COLO829 (cell line): ENCODE measurements at places on chromosomes 2 and 18.
A peak's percentile ranks its signal among the peaks of the same experiment; 100 is the strongest.

GRCh38 chr2:59000796-59001195, 759.7 kb upstream of the FANCL start:
- no peak for DNase-seq

DNA sequence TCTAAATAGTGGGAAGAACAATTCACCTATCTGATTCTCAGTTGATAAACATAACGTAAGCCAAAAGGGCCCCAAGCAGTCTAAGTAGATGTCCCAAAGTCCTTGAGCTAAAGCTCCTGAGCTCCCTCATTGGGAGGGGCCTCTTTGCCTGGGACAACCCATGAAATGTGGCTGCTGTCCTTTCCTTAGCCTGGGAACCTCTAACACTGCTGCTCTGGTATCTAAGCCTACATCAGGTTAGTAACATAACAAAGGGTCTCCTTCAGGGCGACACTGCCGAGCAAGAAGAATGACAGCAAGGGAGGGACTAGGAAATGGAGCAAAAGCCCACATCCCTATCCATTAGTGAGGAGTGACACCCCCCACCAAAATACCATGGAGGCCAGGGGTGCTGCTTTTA, 98.3 kb downstream of the MAPRE2 start:
- DNase-seq = no peak

DNA sequence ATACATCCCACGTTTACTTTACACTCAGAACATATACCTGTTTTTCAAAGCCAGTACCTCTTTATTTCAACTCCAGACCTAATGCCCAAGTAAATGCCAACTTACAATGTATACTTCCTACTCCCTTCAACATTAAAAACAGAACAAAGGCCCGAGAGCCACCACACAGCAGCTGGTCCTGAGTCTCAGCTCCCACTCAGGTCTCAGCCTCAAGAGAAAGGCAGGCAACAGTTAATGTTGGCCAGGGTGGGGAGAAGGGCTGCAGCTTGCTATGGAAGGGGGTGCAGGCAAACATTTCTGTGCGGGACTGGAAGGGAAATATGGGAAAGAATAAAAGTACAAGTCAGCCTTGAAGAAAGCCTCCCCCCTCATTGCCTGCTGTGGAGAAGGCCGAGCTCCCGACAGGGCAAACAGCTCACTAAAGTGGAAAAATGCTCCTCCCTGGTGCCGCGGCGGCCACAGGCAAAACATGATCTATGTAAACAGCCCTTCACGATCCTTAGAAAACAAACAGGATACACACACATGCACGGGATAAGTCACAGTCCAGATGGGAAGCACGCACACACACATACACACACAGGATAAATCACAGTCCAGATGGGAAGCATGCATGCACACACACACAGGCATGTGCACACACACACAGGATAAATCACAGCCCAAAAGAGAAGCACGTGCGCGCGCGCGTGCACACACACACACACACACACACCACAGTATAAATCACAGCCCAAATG, 67.4 kb downstream of the ADNP2 start:
- DNase-seq = no peak

GRCh38 chr2:233455006-233455405, 100.7 kb downstream of the DGKD start:
- DNase-seq = no peak

DNA sequence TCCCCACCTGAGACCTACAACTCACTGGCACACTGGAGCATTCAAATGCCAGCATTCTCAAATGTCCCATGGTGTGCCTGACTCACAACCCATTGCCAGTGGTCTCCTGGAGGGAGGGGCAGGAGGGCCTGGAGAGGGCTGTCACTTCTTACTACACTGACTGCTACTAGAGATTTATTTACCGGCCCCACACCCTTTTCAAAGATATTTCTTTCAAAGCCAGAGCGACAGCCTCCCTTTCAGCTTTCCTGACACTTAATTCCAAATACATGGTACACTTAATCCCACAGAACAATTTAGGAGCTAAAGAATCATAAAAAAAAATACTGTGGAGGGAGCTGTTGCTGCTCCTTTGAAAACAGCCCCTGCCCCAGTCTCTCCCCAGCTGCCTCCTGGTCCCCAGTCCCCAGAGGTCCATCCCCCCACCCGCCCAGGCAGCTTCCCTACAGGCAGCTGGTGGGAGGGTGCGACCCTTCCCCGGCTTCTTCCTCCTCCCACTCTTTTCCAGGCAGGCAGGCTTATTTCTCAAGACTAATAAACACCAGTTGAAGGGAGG, 129.1 kb upstream of the SMAD2 start:
- DNase-seq = no peak

DNA sequence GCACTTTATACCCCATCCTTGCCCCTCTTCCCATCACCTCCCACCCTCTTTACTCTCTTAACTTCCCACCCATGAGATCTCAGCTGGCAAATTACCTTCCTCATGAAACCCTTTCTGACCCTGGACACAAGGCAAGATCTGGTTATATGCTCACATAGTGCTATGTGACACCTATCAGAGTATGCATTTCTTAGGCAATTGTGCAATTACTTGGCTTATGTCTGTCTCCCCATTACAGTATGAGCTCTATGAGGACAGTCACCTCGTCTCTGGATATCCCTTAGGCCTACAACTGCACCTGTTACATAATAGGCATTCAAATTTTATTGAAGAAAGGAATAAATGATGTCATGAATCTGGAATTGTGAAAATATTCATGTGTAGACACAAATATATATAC, 91.4 kb downstream of the ZNF385B start:
- no peak for DNase-seq

- no peak for DNase-seq
Measured at GRCh38 chr2:39023649-39024048, 97.2 kb downstream of the SOS1 start.

- no peak for DNase-seq
Measured at GRCh38 chr2:237670641-237671040, 43.3 kb downstream of the LRRFIP1 start.

DNA sequence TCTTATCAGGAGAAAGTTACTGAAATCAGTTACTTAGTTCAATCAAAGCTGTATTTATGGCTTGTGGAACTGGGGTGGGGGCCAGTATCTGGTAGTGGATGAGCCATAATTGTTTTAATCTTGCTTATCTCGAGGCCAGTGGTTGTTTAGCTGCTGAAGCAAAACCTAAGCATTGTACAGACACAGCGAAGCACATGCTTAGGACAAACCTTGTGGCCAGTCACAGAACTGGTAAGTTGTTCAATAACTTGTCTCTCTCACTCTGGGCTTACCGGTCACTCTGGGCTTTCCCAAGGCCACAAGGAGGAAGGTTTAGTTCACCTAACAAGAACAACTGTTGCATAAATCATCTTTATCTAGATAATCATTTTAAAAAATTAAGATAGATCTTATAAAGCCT, 296.6 kb upstream of the NETO1 start:
- no peak for DNase-seq

DNA sequence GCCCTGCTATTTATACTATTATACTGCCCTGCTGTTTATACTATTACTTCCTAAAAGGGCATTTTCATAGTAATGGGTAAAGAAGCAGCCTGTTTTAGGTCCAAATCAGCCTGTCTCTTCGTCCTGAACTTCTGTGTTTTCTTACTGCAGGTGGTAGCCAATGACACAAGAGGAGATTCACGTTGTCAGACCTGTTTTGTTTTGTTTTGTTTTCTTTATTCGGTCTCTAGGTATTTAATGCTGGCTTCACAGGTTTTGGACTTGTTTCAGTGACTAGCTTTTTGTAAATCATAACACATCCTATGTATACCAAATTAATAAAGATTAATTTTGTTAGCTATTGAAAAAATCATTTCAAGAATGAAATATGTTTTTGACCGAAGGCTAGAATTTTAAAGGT, 116.4 kb downstream of the MAP3K20 start:
- no peak for DNase-seq

DNA sequence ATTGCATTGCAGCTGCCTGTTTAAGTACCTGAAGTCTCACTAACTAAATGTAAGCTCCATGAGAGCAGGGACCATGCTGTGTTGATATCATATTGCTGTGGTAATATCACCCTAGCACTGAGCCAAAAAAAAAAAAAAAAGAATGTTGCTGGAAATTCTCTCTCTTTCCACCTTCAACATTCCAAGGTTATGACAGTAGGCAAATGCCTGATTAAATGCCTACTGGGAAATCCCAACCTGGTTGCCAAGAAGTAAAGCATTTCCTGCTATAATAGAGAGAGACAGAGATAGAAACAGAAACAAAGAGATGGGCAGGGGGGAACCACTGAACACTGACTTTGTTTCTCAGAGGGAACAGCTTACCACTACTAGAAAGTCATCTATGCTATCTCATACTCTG, 1604.2 kb downstream of the LRP1B start:
- DNase-seq = no peak

DNA sequence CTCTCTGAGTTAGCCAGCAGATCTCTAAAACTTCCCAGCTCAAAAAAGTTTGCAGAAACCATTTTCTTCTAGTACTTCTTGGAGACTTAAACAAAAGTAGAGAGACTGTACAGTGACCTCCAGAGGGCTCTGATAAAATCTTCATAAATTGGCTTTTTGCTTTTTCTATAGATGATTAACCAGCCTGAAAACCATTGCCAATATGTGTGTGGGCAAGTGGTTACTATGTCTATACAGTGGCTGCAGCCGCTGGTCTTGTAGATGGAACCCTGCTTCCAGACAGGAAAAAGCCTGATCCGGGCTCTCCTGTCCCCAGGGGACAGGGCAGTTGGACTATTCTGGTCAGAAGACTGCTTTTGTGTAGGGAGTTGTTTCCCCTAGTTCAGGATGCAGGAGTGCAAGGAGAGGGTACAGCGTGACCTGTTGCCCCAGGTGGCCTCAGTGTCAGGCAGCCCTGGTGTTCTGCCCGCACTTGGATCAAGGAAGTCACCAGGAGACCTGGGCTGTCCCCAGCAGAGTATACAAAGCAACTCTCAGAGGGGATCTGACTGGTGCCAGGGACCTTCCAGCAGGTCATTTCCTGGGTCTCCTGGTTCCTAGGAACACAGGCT, 7.3 kb upstream of the PTPRM start:
- DNase-seq = no peak

GRCh38 chr18:42437646-42438045, 482.6 kb downstream of the PIK3C3 start:
- DNase-seq = no peak

- DNase-seq = peak; percentile 47
Measured at GRCh38 chr18:46324087-46324955, 220.1 kb downstream of the HAUS1 start.

GRCh38 chr2:131045286-131046027, 47.8 kb downstream of the FAM168B start:
- DNase-seq = no peak

GRCh38 chr2:152870239-152870638, 151.8 kb downstream of the ARL6IP6 start:
- no peak for DNase-seq

GRCh38 chr2:167832868-167833287, 414.5 kb downstream of the STK39 start:
- no peak for DNase-seq

- DNase-seq = no peak
Measured at GRCh38 chr2:143852759-143853158, 667.2 kb downstream of the ZEB2 start.

GRCh38 chr2:20411361-20411894, 35.4 kb upstream of the RHOB start:
- DNase-seq = peak; percentile 69

- DNase-seq = no peak
Measured at GRCh38 chr18:22337833-22338232, 79.9 kb downstream of the CTAGE1 start.

DNA sequence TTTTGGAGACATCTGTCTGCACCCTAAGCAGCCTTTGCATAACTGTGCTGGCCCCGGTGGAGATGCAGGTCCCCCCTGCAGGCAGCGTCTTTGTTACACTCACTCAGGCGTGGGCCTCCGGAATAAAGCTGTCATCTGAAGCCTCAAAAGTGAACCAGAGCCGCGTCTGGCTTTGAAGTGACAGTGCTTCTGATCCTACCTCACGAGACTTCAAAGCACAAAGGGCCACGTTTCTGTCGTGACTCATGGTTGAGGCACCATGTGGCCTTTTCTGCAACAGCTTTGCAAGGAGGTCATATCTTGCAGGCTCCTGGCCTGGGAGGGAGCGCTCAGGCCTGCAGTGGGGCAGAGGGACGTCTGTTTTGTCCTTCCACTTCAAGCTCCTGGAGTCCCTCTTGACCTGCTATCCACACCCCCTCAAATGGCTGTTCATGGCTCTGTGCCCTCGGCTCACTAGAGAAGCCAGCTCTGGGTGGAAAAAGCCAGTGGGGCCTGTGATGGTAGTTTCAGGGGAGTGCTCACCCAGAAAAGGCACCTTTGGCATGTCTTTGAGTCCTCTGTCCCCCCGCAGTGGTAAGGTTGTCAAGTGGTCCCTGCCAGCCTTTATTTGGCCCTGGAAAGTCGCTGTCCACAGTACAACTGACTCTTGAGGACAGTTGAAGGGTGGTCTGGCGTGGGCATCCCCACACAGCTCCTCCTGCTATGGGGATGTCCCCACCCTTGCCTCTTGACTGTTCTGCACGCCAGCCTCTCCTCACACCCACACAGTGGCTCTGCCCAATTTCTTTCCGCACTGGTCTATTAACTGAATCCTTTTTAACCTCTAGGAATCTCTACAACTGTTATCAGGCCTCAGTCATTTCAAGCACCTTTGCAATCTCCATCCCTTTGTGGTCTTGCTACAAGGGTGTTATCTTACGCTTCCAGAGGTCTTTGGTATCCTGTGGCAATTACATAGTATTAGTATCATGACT, 19.3 kb downstream of the GPR55 start:
- no peak for DNase-seq

GRCh38 chr18:62332431-62332830, 7.3 kb downstream of the TNFRSF11A start:
- no peak for DNase-seq

- no peak for DNase-seq
Measured at GRCh38 chr18:814300-815084, 2.5 kb upstream of the YES1 start.

DNA sequence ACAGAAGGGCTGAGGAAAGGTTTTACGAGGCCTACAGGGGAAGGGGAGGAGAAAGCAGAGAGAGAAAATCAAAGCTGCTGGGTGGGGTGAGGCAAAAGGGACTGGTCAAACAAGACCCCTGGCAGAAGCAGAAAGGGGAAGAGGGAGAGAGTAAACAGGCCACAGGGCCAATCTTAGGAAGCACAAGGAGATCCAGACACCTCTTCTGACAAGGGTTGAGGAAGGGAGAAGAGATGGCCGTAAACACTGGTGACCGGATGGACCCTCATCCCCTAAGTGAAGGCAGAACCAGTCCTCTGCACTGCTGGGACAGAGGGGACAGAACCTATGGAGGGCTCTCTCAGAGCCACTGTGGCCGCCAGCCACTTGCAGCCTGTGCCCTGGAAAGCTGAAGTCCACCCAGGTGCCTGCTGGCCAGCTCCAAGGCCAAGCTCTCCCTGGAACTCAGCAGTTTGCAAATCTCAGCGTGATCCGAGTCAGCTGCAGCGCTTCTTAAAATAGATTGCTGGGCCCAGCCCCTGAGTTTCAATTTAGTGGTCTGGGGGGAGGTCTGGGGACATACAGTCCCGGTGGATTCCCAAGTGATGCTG, 108.8 kb downstream of the TMEM163 start:
- no peak for DNase-seq

GRCh38 chr18:7177116-7177744, 53.7 kb upstream of the LRRC30 start:
- peak; percentile 67 for DNase-seq
